ENCODE measurements at places on chromosomes 13 and 19.

- no peak for DNase-seq
Observed at GRCh38 chr19:44613295-44614178, at the start of gene IGSF23. TSS of gene IGSF23 (plus strand) at chr19:44613563. CDS start at chr19:44613646, 83 bp downstream.

DNA sequence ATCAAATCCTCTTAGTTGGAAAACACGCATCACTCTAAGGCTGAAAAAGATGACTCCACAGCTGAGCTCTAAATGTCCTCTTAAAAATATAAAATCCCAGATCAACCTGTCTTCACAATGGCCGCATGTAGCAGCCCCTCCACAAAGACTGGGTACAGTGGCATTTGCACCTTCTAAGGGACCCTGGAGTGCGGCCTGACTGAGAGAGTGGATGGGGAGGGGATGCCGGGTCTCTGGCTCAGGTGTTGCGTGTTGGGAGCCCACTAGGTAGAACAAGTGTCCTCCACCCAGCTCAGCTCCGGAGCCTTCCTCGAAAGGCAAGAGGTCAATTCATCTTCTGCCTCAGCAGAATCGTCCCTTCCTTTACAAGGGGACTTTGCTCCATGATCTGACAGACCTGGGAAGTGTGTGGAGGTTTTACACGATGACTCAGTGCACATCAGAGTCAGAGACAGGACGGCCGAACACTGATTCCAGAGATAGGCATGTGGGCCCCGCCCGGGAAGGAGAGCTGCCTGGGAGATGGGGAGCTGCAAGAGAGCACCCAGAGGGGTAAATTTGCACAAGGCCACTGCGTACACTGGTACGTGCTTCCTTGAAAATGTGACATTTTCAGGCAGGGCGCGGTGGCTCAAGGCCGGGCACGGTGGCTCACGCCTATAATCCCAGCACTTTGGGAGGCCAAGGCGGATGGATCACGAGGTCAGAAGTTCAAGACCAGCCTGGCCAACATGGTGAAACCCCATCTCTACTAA lies 23.5 kb upstream of the SLC15A1 start:
- no peak for DNase-seq

GRCh38 chr19:14185158-14185557 lies 20.8 kb downstream of the ADGRL1 start:
- DNase-seq, result no peak

- no peak for DNase-seq
Observed at GRCh38 chr13:75195495-75196146, 286.3 kb downstream of the TBC1D4 start.

- no peak for DNase-seq
Observed at GRCh38 chr13:35836446-35836845, 294.7 kb downstream of the DCLK1 start.

GRCh38 chr13:113360446-113360845 lies 3.5 kb downstream of the GRTP1 start:
- no peak for DNase-seq

GRCh38 chr13:91313103-91313502 lies 34.4 kb upstream of the MIR17HG start:
- DNase-seq, result peak; percentile 1

- peak; percentile 71 for DNase-seq
Observed at GRCh38 chr19:48812094-48812929, 1.5 kb upstream of the BCAT2 start.

- no peak for DNase-seq
Observed at GRCh38 chr19:49542446-49542845, 14.6 kb downstream of the RCN3 start.

GRCh38 chr13:56352361-56352760 lies 788.4 kb upstream of the PRR20A start:
- DNase-seq, result no peak

DNA sequence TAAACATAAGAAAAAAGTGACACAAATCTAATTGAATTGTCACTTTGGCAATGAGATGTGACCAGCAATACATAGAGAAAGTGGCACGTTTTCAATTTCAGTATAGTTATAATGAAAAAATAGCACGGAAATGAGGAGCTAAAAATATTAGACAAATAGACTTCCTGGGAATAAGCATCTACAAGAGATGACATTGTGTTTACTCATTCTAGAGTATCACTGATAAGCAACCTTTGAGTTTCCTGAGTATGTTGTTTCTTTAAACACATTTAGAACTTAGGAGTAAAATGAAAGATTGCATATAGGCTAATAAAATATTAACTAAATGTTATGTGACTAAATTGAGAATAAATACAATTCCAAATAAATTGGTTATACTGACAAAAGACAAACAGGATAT lies 207.1 kb upstream of the SLITRK6 start:
- DNase-seq, result no peak

DNA sequence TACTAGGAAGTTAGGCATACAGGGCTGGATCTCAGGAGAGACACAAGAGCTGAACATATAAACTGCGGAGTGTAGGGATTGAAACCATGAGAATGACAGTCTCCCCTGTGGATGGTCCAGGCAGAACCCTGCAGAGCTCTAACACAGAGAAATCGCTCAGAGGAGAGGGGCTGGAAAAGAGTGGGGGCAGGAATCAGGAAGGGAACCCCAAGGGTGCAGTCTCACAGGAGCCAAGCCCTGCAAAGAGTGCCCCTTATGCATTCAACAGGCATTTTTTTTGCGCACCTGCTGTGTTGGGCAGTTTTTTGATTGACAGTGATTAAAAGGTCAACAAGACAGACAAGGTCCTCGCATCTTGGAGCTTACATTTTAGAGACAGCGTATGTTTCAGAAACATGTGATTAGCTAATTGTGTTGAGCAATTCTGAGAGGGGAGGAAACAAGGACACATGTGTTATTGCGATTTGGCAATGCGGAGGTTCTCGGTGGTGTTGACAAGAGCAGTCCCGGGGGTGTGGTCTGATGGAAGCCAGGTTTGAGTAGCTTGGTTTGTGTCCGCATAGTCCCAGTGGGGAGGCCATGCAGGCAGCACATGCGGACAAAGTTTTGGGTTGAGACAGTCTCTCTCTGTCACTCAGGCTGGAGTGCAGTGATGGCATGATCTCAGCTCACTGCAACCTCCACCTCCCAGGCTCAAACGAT lies 182.6 kb upstream of the IRS2 start:
- DNase-seq, result no peak

DNA sequence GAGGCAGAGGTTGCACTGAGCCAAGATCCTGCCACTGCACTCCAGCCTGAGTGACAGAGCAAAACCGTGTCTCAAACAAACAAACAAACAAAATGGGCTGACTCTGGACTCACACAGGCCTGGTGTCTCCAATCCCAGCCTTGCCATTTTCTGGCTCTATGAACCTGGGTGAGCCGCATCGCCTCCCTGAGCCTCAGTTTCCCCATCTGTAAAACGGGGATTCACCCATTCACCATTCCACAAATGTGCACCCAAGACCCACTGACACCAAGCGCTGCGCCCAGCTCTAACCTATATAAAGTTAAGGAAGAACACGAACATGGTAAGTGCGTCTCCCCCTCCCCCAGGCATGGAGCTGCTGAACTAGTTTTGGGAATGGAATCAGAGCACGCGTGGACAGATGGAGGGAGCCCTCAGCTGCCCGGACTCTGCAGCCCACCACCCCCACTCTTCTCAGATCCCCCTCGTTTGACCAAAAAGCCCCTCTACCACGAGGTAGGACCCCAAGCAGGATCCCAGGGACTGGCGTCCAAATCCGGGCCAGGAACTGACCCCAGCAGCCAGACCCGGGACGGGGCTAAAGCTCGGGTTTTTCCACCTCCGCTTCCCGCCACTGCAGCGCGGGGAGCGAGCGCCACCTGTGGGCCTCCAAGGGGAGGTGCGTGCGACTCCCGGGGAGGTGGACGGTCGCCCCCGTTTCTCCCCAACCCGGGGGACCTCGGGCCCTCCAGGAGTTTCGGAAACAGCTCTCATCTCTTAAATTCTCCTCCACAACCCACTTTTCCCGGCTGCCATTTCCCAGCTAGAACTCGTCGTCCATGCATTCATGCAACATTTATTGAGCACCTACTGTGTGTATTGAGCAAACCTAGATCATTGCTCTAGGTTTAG lies 33.0 kb upstream of the ADGRE5 start:
- peak; percentile 65 for DNase-seq

DNA sequence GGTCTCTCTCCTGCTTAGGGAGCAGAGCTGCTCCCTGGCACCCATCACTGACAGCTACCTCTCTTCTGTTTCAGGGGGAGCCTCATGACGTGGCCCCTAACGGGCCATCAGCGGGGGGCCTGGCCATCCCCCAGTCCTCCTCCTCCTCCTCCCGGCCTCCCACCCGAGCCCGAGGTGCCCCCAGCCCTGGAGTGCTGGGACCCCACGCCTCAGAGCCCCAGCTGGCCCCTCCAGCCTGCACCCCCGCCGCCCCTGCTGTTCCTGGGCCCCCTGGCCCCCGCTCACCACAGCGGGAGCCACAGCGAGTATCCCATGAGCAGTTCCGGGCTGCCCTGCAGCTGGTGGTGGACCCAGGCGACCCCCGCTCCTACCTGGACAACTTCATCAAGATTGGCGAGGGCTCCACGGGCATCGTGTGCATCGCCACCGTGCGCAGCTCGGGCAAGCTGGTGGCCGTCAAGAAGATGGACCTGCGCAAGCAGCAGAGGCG lies 23.2 kb upstream of the NCCRP1 start:
- no peak for DNase-seq

- DNase-seq, result peak; percentile 78
Observed at GRCh38 chr19:35742121-35742724, at the start of gene IGFLR1. TSS of gene IGFLR1 (minus strand) at chr19:35742452. CDS start at chr19:35741180, 1,272 bp downstream.

DNA sequence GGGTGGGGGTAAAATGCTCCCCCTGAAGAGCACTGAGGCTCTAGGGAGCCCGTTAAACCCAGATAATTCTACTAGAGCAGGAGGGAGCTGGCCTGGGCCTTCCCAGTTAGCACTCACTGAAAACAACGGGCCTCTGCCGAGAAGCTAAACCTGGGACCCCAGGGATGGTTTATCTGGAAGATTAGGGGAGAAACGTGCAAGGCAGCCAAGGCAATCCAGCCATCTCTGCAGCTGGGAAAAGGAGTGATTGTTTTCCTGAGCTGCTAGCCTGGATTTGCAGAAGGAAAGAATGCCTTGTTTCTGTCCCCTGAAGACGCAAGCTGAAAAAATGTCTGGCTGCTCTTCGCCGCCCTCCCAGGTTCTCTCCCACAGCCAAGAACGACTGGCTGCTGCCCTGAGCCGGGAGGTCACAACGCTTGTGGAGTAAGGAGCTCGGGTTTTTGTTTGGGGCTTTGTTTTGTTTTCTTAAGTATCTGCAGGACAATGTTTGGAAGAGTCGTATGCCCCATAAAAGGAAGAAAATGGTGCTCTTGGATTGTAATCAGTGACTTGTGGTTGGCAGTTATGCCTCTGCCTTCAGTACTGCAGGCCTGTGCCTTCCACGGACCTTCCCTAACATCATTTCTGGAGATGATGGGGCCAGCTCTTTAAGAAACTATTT lies 31.5 kb downstream of the COL4A2 start:
- DNase-seq, result no peak

GRCh38 chr13:94344126-94344818 lies 135.2 kb downstream of the DCT start:
- no peak for DNase-seq

DNA sequence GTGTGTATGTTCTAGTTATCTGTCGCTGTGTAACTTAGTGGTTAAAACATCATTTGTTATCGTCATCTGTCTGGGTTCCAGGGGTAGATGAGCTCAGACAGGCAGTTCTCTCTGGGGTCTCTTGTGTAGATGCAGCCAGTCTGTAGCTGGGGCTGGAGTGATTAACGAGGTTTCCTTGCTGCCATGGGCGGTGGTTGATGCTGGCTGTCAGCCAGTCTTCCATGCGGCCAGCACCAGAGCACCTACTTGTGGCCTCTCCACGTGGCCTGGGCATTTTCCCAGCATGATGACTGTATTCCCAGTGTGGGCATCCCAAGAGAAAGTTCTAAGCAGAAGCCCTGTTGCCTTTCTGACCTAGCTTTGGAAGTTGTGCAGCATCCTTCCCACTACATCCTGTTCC lies 10.7 kb downstream of the ERCC5 start:
- no peak for DNase-seq

DNA sequence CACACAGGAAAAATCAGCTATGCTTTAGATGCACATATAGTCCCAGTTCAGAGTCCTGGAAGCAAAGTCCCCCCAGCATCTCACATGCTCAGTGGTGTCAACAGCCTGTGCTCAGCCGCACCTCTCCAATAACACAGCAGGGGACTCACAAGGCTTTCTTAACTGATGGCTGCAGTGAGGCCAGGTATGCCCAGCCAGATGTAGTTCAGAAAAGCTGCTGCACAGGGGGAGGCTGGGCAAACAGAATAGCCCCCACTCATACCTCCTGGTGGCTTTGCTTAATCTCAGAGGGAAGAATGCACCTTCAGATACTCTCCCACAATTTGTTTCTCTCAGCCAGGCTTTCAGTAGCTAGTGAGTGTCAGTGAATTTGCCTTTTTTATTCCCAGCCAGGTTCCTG lies 33.4 kb downstream of the FAM124A start:
- no peak for DNase-seq

DNA sequence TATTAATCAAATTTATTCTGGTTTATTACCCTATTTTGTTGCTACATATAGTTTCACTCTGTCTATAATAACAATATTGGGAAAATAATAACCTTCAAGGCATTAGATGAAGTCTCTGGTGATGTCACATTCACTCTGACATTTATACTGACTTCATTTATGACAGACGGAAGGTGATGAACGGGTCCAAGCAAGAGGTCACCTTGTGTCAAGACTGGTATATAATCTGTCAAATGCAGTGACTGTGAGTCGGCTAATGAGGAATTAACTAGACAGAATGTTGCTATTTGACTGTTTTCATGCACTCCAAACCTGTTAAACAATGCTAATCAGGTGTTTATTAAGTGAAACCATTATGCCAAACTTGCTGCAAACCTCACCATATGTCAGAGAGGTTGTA lies 800.5 kb upstream of the KLHL1 start:
- no peak for DNase-seq

DNA sequence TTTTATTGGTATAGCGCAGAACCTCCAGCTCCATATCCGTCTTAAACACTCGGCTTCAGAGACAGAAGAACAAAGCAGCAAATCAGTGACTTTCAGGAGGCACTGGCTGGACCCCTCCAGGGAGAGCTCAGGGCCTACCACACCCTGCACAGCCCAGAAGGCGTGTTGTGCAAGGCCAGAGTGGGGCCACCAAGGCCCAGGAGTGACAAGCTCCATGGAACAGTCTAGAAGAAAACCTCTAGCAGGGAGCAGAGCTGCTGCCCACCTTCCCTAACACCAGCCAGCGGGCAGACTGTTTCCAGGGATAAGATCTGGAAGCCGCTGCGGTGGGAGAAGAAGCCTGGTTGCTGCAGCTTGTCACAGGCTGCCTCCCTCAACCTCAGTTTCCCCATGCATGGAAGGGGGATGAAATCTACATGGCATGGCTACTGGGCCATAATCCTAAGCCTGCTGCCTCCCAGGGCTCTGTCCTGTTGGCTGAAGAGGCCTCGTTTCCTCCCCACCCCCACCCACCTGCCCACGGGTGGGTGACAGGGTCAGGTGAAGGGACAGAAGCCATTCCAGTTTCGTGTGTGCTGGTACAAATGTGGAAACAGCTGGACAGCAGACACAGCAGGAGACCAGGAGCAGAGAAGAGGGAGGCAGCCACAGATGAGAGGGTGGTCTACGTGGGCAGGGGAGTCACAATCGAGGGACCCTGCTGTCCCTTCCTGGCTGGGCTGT lies 57.4 kb downstream of the PEPD start:
- DNase-seq, result no peak

GRCh38 chr13:40181203-40181845 lies 485.1 kb downstream of the FOXO1 start:
- DNase-seq, result no peak

GRCh38 chr19:45191375-45191774 lies 12.8 kb downstream of the BLOC1S3 start:
- DNase-seq, result no peak

Data from CD4-positive, alpha-beta T cell treated with Interleukin-1 beta for 1 hour (primary cell).